ENCODE measurements at places on chromosomes 7 and 10.

DNA sequence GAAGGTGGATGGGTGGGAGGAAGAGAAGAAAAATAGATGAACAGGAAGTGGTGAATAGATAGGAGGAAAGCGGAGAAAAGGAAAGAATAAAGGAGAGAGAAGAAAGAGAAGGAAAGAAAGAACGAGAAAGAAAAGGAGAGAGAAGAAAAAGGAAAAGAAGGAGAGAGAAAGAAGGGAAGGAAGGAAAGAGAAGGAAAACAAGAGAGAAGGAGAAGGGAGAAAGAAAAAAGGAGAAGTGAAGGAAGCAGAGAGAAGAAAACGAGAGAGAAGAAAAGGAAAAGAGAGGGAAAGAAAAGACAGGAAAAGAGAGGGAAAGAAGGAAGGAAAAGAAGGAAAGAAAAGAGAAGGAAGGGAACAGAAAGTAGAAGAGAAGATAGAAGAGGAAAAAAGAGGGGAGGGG, 211.8 kb downstream of the DIP2C start:
- no peak for DNase-seq

DNA sequence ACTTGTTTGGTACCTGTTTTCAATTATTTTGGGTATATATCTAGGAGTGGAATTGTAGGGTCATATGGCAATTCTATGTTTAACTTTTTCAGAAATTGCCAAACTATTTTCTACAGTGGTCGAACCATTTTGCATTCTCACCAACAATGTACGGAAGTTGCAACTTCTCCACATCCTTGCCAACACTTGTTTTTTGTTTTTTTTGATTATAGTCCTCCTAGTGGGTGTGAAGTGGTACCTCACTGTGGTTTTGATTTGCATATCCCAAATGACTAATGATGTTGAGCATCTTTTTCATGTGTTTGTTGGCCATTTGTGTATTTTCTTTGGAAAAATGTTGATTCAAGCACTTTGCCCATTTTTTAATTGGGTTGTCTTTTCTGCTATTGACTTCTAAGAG, 122.1 kb downstream of the RPS24 start:
- DNase-seq, result no peak

DNA sequence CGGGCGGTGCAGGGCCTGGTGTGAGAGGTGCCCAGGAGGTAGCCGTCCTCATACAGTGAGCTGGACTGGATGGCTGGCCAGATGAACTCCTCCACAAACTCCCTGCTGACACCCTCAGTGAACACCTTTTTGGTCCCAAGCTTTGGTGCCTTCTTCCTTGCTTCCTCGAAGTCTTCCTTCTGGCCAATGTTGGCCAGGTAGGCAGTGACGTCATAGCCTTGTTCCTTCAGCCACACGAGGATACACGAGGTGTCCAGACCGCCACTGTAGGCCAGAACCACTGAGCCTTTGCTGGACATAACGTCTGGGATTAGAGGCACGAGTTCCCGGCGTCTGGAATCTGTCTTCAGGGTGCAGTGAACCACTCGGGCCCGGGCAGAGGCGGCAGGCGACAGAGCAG, 206.8 kb upstream of the SP4 start:
- DNase-seq, result no peak

DNA sequence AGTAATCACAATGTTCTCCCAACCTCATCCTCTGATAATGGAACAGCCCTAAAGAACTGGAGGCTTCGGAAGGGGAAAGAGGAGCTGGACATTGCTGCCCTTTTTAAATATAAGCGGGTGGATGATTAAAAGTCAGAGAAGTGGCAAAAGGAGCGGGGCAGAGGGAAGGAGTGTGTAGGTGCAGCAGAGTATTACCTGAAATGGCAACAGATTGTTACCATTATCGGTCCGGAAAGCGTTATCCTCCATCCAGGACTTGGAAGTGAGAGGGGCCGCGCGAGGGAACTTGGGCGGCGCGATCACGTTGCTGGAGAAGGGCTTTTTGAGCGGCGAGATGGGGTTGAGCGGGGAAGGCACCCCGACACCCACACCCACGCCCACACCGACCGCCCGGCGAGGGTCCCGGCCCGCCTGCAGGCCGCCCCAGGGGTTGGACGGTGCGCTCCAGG, 51.7 kb downstream of the CPEB3 start:
- DNase-seq, result no peak

GRCh38 chr10:78349911-78350663, 316.4 kb downstream of the RPS24 start:
- no peak for DNase-seq

DNA sequence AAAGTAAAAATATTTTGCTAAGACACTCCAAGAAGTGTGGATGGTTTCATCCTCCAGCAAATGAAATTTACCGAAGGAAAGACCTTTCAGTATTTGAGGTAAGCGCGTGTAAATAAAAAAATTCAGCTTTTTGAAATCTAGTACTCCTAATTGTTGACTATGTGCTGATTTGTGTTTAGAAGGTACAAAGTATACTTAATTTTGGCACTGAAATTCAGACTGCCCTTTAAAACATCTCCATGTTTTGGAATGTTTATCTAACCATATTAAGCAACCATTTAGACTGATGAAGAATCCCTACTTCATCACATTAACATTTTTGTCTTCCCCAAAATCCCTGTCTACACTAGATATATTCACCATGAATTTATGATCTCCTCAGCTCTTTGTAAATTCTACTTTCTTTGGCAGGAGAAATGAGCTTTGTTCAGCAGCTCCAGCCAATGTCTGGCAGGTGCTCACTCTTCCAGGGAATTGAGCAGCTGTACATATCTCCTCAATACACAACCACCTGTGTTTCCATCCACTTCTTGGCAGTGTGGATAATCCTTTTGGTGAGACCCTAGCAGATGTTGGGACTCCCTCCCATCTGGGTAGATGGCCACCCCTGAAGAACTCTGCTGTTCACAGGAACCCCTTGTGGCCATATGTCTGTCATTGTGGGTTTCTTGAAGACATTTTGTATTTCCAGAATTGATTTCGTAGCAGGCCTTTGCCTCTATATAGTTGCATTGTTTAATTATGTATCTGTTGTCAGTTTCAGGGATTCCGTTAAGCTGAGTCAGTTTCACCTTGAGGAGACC, 129.4 kb upstream of the SAMD8 start:
- no peak for DNase-seq

- no peak for DNase-seq
These were observed 47.7 kb upstream of the ZNF92 start for GRCh38 chr7:65325793-65326432.

DNA sequence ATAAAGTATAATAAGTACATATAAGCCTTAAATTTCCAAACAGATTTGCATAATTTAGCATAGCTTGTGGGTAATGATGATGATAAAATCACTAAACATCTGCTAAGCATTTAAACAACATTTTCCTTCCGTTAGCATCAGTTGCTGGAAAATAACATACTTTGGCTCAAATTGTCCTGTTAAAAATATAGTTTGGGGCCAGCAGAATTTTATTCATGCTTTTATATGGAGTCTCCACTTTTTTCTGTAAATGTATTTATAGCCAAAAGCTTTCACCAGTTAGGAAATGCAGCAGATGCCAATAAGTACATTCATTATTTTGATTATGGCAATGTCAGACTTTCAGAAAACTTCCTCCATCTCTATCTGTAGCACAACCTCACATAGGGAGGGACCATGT, 107.2 kb downstream of the CNTNAP2 start:
- DNase-seq, result no peak

DNA sequence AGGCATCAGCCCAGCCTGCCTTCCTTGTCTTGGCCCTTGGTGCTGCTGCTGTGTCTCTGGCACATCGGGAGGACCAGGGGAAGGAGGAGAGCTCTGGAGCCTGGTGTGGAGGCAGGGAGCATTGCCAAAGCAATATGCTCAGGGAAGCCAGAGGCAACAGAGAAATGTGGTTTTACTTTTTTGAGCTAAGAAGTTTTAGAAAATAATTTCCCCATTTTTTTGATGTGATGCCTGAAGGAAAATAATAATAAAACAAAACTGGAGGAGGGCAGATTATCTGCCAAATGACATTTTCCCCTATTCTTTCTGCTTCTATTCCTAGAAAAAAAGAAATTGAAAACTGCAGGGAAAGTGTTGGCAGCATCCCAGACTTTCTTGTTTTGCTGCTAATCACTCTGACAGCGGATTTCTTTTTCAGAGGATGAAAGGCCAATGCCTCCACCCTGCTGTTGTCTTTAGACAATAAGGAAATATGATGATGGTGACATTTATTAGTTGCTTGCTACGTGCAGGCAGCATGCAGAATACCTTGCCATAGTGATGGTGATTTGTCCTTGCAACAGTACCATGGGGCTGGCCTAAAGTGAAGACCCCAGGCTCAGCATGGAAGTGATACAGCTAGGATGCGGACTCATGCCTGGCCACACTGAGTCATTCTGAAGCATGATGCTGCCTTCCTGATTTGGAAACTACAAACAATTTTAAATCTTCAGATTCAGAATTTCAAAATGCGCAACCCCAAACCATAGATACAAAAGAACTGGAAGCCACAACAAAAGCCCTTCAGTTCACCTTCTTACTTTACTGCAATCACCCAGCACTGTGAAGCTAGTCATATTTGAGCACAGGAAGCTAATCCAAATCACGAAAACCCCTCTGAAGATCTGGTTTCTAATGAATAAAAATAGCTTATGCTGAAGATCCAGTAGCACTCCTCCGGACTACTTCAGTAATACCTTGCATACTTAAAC, 260.2 kb upstream of the TMEM72 start:
- DNase-seq, result no peak

GRCh38 chr7:155774947-155775346, 37.3 kb downstream of the SHH start:
- DNase-seq, result no peak

GRCh38 chr7:46630031-46630430, 709.0 kb upstream of the IGFBP3 start:
- no peak for DNase-seq

DNA sequence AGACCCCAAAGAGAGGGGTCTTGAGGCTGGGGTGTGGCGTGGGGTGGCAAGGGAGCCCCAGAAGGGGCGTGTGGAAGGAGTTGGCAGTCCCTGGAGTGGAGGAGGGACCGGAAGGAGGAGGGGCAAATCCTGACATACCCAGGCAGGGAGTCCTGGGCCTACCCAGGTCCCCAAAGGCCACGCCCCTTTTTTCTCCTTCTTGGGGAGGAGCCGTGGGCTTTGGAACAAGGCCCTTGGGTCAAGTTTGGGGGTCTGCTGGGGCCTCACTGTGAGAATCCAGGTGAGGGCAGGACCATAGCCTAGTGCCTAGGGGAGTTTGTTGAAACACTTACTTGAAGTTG, 1.2 kb upstream of the SMARCD3 start:
- DNase-seq, result no peak

- DNase-seq, result no peak
These were observed 5.8 kb downstream of the NEBL start for GRCh38 chr10:20891338-20891714.

DNA sequence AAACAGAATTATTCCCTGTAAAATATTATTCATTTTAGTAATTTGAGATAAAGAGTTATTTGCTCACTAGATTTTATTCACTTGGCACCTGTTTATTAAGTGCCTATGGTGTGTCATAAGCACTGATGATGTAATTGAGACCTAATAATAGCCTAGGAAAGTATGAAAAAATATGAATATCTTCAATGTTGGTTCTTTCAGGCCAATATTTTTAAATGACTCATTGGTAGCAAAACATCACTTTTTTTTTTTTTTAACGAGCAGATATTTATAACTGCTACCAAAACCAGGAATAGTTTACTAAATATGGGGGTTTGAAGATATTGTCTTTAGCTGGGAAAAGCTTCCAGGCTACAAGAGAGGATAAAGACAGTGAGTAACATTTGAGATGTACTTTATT, 228.0 kb downstream of the PRKG1 start:
- no peak for DNase-seq

- DNase-seq, result no peak
These were observed 44.9 kb downstream of the DRGX start for GRCh38 chr10:49350846-49351532.

DNA sequence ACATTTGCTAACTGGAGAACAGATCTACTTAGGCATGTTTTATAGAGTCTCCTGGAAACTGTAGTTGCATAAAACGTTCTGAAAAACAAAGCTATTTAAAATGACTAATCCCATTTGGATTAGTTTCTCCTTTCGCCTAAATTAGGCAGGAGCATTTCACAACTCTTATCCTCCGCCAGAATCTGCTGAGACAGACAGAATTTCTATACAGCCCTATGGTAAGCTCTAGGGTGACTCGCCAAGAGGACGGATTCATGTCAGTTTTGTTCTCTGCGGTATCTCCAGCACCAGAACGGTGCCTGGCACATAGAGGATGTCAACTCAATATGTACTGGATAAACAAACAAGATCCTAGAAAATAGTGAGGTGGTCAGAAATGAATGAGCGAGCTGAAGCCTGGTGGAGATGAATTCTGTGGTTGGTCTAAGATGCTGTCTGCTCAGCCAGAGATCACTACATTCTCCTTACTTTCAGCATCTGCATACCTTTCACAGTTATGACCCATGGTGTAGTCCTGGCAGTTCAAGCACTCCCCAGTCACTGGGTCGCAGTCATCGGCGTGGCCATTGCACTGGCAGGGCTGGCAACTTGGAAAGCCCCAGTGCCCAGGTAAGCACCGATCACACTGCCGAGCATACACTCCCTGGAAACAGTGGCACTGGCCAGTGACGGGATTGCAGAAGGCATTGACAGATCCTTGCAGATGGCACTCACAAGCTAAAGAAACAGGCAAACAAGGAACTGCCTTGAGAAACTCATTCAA, 44.0 kb downstream of the LAMB1 start:
- no peak for DNase-seq

- DNase-seq, result no peak
These were observed 314.8 kb downstream of the POM121L12 start for GRCh38 chr7:53350241-53350640.

GRCh38 chr10:112327678-112328077, 44.5 kb downstream of the TECTB start:
- DNase-seq, result no peak

DNA sequence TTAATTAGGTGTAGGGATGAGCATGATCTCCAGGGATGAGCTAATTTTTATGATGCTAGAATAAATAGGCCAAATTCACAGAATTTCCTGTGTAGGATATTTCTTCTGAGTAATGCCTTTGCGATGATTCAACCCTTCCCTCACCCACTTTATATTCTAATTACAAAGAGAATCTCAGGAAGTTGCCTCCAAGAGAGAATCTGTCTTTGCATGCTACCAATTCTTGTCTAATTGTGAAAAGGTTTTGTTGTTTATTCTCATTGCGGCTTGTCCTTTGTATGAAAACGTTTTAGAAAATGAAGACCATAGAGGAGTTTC, 6.3 kb downstream of the C7orf57 start:
- no peak for DNase-seq

DNA sequence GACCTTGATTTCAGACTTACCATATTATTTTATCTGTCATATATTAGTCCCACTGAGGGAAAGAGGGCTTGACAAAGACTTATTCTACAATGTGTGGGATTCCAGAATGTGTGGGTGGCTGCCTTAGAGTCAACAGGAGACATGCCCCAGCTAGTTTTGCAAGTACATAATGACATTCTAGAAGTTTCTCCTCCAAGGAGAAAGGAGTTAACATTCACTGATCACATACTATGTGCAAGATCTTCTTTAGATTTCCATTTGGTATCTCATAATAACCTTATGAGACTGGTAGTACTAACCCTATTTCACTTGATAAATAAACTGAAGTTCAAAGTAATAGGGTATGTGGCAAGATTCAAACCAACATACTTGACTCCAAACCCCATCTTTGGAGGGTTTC, 25.2 kb downstream of the IRF5 start:
- DNase-seq, result no peak

- no peak for DNase-seq
These were observed 413.6 kb downstream of the PLXNA4 start for GRCh38 chr7:132162556-132163144.

Measured in stimulated activated CD4-positive, alpha-beta T cell treated with anti-CD3 and anti-CD28 coated beads, TNF-alpha, amount 100 ng/mL, for 48 hours (primary cell).